ENCODE measurements at places on chromosomes 5 and 9. TPM values are rescaled to one million over a fixed set of nuclear protein-coding genes. Genes with fewer than 3 reads are reported as not detected.

PRR16 gene
- total RNA-seq = 0.05 TPM

IL7R gene
- total RNA-seq = 0.30 TPM

SNAPC4 gene
- 10.4 TPM for total RNA-seq

TTC23L gene
- not detected for total RNA-seq

OLFM1 gene
- 9.6 TPM for total RNA-seq

STK32A gene
- total RNA-seq = 0.13 TPM

ENHO gene
- 2.3 TPM for total RNA-seq

ZNF883 gene
- 0.65 TPM for total RNA-seq

CDX1 gene
- total RNA-seq = not detected

FAM151B gene
- total RNA-seq = 1.7 TPM

SPINK4 gene
- total RNA-seq = not detected

KCNT1 gene
- total RNA-seq = 0.02 TPM

ZMYND19 gene
- total RNA-seq = 60.4 TPM

C5orf58 gene
- not detected for total RNA-seq

PDCD1LG2 gene
- total RNA-seq = 0.15 TPM

Data from A549 treated with AZD2906 at 1 μM for 4 hours (cell line).